ENCODE measurements at places on chromosomes 12 and 14.

GRCh38 chr12:59067083-59067482, 146.8 kb upstream of the LRIG3 start:
- peak; percentile 74 for DNase-seq

GRCh38 chr14:98859301-98859700, 412.7 kb downstream of the BCL11B start:
- DNase-seq: no peak

- peak; percentile 75 for DNase-seq
Measured at GRCh38 chr14:21063479-21063878, 5.9 kb downstream of the RNASE8 start.

DNA sequence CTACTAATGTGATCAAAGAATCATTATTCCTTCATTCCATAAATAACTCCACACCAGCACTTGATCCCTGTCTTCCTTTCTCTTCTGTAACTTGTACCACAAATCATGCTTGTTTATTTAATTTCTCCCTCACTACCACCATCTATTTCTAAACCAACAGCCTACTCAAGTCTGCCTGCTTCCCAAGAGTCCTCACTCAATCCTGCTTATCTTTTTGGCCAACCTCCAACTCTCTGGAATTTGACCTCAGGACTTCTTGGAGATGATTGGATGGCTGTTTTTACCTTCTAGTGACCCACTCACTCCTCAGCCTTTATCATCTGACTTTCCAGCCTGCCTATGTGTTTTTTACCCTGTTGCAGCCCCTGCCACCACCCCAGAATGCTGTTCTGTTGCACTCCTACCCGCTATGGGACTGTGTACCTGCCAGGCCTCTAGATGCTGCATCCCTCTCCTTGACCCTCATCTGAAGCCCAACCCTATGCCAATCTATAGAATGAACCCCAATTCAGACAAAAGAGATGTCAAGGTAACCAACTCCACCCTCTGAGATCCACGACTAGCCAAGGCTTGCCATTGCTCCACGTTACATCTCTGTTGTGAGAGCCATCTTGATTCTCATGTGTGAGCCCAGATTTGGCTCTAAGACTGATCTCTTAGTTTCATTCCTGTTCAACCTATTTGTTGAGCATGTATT, 150.2 kb upstream of the PLEKHG7 start:
- DNase-seq: no peak
